ENCODE measurements at places on chromosomes 3 and 15. TPM values are rescaled to one million over a fixed set of nuclear protein-coding genes. Genes with fewer than 3 reads are reported as not detected.

Gene CD276
- 87.3 TPM for total RNA-seq

Gene GABRG3
- not detected for total RNA-seq

Gene SKOR1
- 0.08 TPM for total RNA-seq

Gene NCEH1
- total RNA-seq, result 5.7 TPM

Gene NAALADL2
- 11.4 TPM for total RNA-seq

Gene PLA2G4D
- total RNA-seq, result not detected

Gene RLBP1
- not detected for total RNA-seq
